ENCODE measurements at places on chromosomes 6 and 20.

GRCh38 chr6:52304983-52305390, 20.4 kb upstream of the MCM3 start:
- peak; percentile 30 for DNase-seq

GRCh38 chr6:135281964-135282363, 100.9 kb downstream of the MYB start:
- no peak for DNase-seq

- DNase-seq, result no peak
These were observed 159.2 kb upstream of the COL21A1 start for GRCh38 chr6:56406276-56407269.

DNA sequence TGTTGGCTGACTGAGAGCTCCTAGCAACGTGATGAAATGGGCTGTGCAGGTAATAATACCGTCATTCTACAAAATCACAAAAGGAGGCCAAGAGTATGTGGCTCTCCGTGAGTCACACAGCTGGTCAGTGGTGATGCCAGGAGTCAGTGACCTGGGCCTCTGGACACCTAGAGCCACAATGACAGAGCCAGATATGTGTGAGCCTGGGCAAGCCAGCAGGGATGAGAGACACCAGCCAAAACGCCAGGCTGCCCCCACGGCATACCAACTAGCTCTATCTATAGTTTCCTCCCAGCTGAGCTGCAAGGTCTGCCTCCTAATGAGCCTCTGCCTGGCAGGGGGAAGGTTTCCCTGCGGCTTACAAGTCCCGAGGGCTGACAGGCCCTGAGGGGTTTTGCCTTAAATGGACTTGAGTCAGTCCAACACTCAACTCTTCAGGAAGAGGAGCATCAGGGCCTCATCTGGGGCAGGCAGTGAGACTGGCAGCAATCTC, 70.0 kb downstream of the CPNE5 start:
- DNase-seq, result no peak

DNA sequence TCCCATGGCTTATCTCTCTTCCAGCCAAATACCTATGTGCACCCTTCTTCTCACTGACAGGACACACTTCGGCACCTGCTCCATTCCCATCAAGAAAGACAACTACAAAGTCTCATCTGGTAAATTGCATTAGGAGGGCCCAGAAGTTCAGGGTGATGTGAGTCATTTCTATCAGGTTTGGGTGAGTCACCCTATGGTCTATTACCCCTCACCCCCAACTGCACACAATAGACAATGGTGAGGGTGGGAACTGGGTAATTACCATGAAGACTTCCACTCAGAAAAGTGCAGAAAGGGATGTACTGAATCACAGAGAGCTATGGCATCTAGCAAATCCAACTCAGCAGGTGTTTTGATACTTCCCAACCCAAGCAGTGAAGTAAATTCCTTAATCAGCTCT, 54.8 kb downstream of the OPN5 start:
- no peak for DNase-seq

GRCh38 chr6:85864453-85865401, 222.0 kb upstream of the SYNCRIP start:
- DNase-seq, result peak; percentile 13

DNA sequence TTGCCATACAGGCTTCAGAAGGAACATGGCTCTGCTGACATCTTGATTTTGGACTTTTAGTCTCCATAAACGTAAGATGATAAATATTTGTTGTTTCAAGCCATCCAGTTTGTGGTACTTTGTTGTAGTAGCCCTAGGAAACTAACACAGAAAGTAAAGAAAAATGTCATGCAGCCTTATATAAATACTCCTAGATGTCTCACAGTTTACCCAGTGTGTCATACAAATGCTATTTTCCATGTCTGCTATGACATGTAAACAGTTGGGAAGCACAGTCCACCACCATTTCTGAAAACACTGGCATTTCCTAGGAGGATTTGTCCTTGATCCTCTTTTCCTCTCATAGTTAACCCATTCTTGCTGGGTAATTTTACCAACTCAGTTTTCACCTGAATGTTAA, 30.6 kb upstream of the ME1 start:
- no peak for DNase-seq

DNA sequence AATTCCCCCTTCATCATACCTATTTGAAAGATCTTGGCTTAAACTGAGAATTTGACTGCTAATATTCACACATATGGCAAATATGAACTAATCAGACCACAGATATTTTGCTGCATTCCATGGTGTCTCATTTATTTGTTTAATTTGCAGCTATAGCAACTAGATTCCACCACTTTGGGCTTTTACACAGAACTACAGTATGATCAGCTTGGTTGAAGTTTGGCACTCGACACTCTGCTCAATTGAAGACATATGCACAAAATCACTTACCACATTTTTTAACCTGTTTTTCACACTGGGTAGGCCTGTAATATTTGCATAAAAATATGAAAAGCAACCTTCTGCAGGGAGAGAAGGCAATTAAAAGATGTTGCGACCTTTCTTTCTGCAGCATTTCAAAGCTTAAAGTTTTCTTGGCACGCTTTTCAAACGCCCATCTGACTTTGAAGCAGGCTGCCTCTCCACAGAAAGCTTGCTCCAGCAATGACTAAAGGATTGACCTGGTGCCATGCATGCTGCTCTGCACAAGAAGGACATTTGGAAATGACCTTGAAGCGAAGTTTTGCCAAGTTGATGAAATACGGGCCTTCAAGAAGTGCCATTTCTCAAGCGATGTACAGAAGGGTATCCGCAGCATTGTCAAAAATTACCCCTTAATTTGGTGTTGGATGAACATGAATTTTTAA, 126.7 kb downstream of the AIG1 start:
- peak; percentile 48 for DNase-seq

GRCh38 chr6:14440940-14441781, 323.6 kb downstream of the CD83 start:
- DNase-seq, result peak; percentile 18

DNA sequence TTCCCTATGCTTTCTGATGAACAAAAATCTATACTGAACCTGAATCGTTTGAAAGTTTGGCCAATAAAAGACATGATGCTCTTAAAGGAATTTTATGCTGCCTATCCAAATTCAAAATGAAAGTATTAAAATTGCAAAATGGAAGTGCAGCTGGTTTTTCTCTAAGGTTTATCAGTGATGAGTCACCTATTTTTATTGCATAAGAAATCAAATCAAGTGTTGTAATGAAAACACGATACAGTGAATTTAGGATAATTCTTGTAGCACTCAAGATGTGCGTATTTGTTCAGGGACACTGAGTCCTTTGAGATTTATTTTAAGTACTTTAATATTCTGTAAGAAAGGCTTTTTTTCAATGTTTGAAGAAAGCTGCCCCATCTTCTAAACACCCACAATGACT, 409.5 kb downstream of the ADGRB3 start:
- peak; percentile 33 for DNase-seq

DNA sequence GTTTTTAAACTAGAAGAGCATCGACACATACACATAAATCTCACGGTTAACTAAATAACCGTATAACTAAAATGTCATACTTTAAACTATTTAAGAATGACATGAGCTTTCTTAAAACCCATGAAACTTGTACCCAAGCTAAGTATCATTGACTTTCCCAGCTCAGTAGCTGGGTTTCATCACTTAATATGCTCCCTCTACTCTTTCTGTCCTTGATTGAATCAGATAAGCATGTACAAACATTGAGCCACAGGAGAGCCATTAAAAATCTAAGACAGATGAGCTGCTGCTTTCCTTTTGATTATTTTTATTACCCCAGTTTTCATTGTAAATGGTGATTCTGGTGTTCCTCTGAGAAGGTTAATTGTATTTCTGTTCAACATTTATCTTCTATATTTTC, 115.8 kb downstream of the FOXO3 start:
- peak; percentile 76 for DNase-seq

DNA sequence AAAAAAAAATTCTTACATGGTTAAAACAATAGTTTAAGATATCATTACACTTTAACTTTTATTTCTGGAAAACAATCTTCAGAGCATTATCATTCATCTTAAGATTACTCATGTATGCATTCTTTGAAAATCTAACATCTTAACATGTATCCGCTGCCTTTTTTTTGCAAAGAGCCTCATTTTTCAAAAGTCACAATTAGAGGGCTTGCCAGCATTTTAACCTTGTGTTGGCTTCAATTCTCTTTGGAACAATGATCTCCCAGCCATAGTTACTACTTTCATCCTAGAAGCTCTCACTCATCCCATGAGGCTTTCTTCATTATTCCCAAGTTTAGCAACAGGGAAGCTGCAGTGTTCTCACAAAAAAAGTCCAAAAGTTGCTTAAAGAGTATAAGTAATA, 330.8 kb downstream of the BCKDHB start:
- DNase-seq, result no peak

DNA sequence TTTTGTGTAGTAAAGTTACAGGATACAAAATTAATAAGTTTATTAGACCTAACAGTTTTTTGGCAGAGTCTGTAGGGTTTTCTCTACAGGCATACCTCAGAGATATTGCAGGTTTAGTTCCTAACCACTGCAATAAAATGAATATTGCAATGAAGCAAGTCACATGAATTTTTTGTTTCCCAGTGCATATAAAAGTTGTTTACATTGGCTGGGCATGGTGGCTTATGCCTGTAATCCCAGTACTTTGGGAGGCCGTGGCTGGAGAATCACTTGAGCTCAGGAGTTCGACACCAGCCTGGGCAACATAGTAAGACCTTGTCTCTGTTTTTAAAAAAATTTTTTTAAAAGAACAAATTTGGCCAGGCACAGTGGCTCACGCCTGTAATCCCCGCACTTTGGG, 16.0 kb downstream of the C6orf52 start:
- no peak for DNase-seq

DNA sequence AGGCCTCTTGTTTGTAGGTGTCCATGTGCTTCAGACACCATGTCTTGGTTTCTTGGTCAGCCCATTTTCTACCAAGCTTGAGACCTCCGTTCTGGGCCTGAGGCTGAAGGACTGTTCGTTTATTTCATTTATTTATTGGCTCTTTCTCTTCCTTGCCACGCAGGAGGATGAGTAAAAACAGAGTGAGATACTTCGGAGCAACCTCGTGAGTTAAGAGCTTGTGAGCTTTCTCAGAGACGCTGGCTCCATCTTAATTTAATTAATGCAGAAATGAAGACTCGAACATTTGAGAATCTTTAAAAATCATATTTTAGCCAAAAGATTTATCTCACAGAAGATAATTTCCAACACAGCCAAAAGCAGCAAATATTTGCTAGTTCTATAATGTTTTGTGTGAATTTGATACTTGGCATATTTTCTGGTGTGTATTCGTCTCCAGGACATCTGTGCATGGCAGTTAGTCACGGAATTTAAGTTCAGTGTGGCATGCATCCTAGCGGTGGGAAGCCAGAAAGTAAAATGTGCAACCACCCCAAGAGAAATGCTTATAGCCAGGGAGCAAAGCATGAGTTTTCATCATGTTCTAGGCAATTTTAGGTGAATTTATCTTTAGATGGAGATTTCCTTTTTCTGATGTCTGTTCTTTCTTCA, 76.0 kb downstream of the THBS2 start:
- DNase-seq, result no peak

DNA sequence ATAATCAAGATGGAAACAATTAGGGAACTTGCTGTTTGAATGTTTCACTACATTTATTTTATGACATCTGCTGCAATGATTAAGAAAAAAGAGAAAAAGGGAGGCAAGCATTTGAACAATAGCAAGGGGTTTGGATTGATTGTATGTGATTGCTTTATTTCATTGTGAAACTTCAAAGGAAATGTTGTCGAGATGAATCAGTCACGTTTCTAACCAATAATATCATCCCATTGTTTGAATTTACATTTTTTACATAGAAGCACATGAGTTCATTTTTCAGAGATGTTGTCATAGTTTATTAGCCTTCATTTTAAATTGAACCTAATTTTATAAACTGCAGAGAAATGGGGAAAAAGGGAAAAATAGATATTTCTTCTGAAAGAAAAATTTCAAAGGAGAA, 572.0 kb downstream of the KIF16B start:
- peak; percentile 1 for DNase-seq

GRCh38 chr6:148888856-148889255, 142.0 kb downstream of the UST start:
- DNase-seq, result no peak

DNA sequence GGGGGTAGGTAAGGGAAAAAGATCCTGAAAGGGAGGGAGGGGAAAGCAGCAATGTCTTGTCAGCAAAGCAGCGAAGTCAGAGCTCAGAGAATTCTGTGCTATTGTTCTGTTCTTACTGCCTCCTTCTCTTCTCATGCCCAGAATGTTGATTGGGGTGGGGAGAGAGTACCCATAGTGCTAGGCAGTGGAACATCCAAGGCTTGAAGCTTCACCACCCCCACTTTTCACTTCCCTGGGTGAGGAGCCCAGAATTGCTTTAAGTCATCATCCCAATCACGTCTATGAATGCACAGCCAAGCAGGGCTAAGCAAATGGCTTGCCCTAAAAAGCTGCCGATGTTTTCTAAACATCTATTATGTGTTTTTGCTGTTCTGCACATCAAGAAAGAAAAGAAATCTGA, 16.5 kb downstream of the REPS1 start:
- DNase-seq, result no peak

DNA sequence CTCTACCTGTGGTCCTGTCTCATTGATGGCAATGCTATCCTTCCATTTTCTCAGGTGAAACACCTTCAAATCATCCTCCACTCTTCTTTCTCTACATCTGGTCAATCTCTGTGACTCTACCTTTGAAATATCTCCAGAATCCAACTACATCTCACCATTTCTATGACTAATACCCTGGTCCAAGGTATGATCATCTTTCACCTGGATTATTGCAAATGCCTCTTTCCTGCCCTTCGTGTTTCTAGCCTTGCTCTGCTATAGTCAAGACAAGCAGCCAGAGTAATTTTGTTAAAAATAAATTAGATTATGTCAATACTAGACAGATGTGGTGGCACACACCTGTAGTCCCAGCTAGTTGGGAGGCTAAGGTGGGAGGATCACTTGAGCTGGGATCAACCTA, 17.8 kb upstream of the BLCAP start:
- DNase-seq, result no peak

GRCh38 chr6:168206661-168207274, 112.8 kb downstream of the DACT2 start:
- no peak for DNase-seq

DNA sequence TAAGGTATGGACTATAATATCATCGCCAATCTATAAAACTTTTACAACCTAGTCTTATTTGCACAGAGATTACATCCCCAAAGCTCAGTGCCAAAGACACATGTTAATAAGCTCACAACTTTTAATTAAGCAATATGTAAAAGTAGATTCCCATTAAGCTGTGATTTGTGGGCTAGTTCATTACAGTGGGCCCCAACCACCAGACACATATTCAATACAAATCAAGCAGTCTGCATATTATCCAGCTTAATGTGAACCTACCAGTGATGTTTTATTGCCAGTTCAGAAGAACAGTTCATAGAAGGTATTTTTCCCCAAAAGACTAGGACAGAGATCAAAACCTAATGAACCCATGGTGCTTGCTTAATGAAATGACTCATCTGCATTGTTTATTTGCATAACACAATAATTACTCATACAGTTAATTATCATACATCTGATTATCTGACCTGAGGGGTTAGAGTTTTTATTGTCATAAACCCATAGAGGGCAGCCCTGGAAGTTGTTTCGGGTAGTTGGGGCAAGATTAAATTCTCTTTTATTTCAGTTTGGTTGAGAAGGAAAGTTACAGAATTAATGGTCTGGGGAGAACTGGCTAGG, 831.0 kb downstream of the TFAP2A start:
- peak; percentile 24 for DNase-seq
